Left colon (tissue), 2 donors: ENCODE measurements at places on chromosomes 4 and X. TPM values are rescaled to one million over a fixed set of nuclear protein-coding genes. Genes with fewer than 3 reads are reported as not detected.

GRCh38 chr4:111793433-111794091, 351.7 kb upstream of the FAM241A start:
- no peak for DNase-seq

DNA sequence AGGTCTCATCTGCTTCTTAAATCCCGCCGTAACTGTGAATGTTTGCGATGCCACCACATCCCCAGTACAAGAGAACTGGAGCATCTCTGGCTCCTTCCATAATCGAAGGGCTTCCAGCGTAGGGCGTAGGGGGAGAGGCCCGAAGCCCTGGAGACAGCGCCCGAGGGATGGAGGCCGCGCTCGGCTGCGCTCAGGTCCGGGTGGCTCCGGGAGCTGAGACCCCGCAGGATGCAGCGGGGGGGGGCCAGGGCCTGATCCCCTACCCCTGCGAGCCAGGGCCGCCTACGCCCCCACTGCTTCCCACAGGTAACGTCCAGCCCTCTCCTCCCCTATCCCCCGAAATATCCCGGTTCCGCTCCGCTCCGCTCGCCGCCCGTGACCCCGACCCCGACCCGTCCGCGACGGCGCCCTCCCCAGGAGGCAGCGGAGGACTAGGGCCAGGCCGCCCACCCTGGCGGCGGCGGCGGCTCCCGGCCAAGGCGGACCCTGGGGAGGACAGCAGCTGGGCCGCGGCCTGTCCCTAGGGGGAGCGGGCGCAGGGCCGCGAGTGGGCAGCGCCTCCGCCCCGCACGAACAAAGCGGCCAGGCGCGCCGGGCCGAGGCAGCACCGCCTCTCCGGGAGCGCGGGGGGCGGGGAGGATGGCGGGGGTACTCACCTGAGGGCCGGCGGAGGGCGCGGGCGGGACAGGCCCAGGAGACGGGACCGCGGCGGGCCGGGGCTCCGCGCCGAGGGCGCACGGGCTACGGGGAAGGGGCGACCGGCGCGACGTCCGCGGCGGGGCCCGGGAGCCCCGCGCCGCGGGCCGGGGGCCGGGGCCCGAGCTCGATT, 723 bp downstream of the WDFY3 start:
- peak; percentile 55 for DNase-seq

GRCh38 chr4:54004463-54004862, 59.9 kb downstream of the CHIC2 start:
- no peak for DNase-seq

GRCh38 chr4:95889662-95890061, 49.8 kb downstream of the PDHA2 start:
- DNase-seq, result no peak

DNA sequence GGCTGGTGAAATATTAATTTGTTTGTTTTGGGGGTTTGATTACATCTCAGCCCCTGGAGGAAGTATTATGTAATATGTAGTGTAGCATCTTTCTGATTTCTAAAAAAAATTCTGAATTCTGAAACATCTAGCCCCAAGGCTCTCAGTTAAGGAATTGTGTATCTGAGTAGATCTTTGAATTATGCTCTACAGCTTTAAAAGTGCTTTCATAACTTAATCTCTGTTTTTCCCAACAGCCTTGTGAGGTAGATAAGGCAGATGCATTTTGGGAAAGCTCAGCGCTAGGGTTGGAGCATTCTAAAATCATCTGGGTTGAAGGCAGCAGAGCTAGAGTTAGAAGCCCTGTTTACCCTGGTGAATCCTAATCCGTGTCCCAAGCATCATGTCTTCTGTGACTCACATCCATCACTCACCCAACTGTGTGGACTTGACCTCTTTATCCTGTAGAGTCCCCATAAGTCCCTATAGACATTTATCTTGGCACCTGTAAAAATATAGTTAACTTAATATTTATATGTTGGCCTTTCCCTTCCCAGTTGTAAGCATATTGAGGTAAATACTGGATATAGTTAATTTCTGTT, 49.8 kb downstream of the FNIP2 start:
- DNase-seq, result no peak

- DNase-seq, result no peak
Measured at GRCh38 chrX:70494441-70494840, 49.8 kb downstream of the DLG3 start.

DNA sequence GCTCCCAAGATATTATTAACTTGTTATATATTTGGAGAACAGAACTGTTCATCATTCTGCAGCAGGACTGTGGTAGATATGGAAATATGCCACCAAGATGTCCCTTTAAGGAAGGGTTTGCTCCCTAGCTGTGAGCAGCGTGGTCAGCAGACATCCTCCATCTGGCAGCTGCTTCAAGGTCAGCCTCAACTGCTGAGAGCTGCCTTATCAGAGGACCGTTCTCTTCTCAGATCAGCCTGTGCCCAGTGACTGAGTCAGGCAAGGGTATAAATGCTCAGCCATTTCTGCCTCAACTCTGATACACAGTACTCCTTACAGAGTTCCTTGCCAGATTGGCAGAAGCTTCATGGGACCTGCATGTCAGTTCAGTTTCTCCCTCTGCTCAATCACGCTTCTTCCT, 63.4 kb upstream of the MAGEB2 start:
- no peak for DNase-seq

DNA sequence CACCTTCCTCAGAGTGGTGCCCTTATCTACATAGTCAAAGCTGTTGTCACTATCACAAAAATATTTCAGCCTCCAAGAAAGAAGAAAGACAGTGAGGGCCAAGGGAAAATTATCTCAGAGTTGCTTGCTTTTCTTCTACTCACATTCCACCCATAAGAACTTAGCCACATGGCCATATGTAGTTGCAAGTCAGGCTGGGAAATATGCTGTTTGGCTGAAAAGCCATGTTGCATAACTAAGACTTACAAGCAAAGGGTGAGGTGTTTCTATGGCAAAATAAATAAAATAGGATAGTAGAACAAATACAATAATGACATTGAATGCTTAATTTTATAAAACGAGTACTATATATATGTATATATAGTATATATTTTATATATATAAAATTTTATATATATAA, 365.9 kb upstream of the PABPC4L start:
- no peak for DNase-seq

GRCh38 chrX:94400488-94400887, 726.5 kb downstream of the FAM133A start:
- DNase-seq, result no peak

DNA sequence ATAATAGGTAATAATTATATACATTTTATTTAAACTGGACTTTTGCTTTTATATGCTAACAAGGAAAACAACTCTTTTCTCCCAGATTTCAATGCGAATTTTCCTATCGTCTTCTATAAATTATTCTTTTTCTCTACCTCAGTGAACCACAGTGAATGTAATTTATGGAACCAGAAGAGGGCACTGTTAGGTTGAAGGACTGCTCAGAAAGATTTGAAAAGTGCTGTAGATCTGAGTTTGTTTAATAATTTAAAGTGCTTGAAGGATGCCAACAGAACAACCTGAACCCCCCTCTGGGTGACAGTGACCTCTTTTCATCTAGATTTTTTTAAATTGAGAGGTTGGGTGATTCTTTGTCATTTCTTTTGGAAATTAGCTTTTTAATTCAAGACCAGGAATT, 54.9 kb downstream of the PHOX2B start:
- no peak for DNase-seq

Gene KLF8
- total RNA-seq, result 2.4 TPM

Gene CXCR3
- 2.7 TPM for total RNA-seq

Gene PCDH18
- total RNA-seq, result 11.3 TPM

Gene TRIM2
- total RNA-seq, result 145 TPM

Gene BLOC1S4
- 13.3 TPM for total RNA-seq

Gene CXCL5
- total RNA-seq, result 0.55 TPM
